ENCODE measurements at places on chromosomes 6 and 20.

DNA sequence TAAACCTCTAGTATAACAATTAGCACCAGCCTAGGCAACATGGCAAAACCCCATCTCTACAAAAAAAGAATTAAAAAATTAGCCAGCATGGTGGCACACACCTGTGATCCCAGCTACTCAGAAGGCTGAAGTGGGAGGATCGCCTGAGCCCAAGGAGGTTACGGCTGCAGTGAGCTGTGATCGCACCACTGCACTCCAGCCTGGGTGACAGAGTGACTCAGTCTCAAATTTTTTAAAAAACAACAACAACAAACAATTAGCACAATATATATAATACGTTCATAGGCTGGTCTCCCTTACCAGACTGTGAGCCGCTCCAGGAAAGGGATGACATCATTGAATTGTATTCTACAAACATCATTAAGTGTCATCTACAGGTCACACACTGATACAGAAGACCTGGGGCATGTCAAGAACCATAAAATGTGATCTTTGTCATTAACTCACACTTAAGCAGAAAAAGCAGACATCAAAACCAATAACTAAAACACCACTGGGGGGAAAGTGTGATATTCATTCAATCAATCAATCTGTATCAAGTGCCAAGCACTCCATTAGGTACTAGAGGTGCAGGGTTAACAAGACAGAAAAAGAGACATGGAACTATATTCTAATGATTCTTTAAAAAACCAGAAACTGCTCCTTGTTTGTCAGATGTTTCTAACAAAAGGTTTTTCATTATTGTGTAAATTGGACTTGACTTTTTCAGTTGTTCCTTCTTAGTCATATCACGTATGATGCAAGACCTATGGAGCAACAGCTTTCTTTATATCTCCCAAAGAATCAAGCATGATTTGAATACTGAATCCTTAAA is 17.8 kb downstream of the MAP3K5 start:
- DNase-seq: peak; percentile 87

- DNase-seq: no peak
These were observed 2.0 kb downstream of the HFE start for GRCh38 chr6:26089272-26089671.

GRCh38 chr20:23632711-23633573 is 4.8 kb downstream of the CST3 start:
- DNase-seq: no peak

DNA sequence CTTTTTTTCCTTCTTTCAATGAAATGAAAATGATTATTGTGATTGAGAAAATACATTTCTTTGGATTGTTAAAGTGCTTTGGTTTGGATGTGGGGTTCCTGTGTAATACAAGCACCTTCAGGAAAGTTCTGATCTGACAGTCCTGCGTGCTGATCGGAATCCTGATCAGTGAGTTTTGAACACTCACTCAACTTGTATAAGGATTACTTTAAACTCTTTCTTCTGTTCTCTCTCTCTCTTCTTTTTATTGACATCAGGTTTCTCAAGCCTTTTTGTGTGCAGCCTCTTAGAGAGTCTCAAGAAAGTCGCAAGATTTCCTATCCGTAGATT is 710 bp downstream of the TINAG start:
- DNase-seq: no peak

GRCh38 chr6:6836609-6837406 is 248.3 kb downstream of the LY86 start:
- no peak for DNase-seq

DNA sequence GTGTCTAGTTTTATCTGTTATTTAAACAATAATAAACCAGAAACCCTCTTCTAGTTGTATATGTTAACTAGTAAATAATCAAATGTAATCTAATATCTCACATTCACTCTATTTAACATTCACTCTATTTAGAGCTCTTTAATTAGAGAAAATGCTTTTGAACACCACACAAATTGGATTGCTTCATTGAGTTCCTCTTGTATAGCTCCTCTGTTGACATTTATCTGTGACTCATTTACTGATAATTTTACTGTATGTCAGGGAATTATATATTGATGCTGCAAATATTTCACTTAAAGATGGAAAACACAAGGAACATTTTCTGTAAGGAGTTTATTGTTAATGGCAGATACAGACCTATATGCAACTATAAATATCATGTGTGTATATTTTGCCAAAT is 594.6 kb downstream of the COL12A1 start:
- no peak for DNase-seq

GRCh38 chr6:114651611-114652010 is 308.8 kb upstream of the HS3ST5 start:
- DNase-seq: no peak

DNA sequence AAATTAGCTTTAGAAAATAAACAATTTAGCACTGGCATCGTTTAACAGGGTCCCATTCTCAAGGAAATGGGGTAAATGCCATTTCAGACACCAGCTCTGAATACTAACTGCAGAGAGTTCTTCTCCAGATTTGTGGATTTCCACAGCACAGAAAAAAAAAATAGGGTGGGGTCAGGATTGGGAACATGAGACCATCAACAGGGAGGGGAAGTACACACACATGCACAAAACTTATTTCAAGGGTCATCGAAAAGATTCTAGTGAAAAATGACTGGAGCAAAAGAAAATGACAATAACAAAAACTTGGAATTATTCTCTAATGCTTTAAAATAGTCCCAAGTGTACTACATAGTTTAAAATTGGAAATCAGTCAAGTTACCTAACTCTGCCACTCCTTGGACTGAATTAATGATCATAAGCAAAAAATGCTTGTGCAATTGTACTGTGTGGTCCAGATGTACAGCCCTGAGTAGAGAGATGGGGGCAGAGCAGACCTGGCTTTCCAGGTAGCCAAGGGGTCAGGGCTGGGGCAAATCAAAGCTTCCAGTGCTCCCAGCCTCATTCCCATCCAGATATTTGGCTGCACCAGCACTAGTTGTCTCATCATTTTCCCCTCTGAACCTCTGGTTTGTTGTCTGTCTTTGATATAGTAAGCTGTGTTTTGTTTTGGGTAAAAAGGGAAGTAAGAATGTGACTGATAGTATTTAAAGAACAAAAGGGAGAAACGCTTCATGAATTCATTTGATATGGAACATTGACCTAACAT is 152.4 kb downstream of the SOBP start:
- DNase-seq: no peak

- DNase-seq: peak; percentile 29
These were observed 67.4 kb upstream of the XRN2 start for GRCh38 chr20:21235484-21236445.

DNA sequence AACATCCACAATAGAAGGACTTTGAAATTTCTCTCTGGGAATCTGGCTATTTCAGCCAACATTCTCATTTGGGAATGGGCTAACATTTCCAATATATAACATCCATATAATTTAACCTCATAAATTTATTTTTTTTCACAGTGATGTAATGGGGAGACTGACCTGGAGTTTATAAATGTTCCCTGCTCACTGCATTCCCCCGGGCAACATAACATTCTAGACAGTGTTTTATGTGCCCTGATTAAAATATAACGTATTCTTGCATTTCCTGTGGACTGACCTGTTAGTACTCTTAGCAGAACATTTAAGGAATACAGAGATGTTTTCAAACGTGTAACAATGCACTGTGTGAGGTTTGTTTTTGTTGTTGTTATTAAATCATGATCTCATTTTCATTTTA is 20.9 kb downstream of the TSHZ2 start:
- DNase-seq: no peak

DNA sequence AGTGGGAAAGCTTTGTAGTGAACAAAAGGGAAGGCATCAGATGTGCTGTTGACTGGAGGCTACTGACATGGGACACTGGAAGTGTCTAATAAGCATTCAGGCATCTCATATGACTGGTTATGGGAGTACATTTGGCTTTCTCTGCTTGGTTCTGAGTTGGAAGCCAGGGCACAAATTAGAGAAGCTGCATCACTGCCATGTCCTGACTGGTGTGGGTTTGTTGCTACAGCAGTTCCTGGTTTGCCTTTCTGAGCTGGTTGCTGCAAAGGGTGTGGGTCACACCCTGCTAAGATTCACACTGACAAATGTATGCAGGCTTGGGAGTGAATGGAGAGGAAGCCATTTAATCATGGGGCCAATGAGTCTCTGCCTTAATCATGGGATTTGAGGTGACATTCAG is 36.2 kb upstream of the NANP start:
- DNase-seq: no peak

Data from foreskin fibroblast (primary cell).